ENCODE measurements at places on chromosomes 6 and 20.

DNA sequence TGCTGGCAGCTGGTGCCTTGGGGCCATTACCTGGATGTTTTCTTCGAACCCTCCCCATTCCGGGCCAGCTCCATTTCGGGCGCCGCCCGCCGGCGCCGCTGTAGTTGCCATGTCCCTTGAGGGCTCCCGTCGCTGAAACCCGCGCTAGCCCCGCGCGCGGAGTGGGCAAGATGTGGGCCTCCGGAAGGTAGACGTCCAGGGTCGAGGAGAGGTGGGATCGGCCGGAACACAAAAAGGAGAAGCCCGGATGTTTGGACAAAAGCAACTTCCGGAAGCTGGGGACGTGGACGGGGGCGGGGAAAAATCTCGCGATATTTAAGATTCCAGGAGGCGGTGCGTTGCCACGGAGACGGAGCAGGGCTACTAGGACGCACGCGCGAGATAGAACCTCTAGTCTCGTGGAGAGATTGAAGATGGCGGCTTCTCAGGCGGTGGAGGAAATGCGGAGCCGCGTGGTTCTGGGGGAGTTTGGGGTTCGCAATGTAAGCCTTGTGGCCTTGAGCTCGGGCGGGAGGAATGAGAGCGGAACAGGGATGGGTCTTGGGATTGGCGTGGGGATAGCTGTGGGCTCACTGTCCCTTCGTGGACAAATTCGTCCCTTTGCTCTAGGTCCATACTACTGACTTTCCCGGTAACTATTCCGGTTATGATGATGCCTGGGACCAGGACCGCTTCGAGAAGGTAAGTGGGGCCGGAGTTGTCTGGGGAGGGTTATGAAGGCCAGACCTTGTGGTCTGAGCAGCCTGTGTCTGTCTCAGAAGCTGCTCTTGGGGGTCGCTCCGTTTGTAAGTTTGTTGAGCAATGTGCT, at the start of the genes POLR1C and YIPF3:
POLR1C (plus strand) TSS at position 393 of the 808 bp plus-strand sequence; CDS start at position 414, 21 bp downstream.
YIPF3 (minus strand) TSS at position 230 of the 808 bp plus-strand sequence; CDS start at position 111, 119 bp downstream.
- DNase-seq, result peak; percentile 99

DNA sequence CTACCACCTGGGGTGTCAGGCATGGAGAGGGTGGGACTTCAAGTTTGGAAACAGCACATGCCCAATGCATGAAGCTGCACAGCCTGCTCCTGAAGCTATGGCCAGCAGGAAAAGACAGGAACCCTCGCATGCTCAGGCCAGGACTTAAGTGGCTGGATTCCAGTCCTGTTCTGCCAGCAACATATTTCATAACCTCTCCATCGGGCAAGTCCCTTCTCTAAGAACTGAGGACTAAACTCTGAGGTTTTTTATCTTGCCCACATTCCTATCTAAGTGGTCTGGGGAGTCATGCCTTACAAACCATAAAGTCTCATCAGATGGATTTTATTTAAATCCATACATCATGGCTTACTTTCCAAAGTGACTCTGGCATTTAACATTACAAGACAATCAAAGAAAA, 27.5 kb upstream of the AGPAT4 start:
- no peak for DNase-seq

DNA sequence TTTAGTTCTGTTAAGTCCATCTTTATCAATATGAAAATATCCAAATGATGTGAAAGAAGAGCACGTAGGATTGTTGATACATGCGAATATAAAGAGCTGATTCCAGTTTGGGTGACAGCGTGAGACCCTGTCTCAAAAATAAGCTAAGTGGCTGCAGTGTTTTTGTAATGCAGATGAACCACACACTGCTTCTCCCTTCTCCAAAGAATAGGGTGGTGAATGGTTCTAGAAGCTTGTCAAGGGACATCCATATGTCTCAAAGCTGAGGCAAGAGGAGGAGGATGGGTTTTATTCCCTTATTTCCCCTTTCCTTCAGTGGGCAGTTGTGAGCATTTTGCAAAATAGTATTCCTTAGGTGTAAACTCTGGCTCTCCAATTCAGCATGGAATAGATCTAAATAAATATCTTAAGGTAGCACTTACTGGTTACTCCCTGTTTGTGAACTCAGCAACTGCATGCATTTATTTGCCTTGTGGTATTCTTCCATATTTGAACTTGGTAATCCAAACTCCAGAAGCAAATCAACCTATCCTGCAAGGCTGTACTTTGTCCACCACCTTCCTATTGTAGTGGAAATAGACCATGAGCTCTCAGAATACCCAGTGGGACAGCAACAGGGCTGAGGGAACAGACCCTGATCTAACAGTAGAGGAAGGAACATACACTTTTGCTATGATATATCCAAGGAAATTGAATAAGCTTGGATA, 38.0 kb downstream of the XRN2 start:
- no peak for DNase-seq

GRCh38 chr6:47687432-47687831, 10.9 kb upstream of the ADGRF4 start:
- no peak for DNase-seq

DNA sequence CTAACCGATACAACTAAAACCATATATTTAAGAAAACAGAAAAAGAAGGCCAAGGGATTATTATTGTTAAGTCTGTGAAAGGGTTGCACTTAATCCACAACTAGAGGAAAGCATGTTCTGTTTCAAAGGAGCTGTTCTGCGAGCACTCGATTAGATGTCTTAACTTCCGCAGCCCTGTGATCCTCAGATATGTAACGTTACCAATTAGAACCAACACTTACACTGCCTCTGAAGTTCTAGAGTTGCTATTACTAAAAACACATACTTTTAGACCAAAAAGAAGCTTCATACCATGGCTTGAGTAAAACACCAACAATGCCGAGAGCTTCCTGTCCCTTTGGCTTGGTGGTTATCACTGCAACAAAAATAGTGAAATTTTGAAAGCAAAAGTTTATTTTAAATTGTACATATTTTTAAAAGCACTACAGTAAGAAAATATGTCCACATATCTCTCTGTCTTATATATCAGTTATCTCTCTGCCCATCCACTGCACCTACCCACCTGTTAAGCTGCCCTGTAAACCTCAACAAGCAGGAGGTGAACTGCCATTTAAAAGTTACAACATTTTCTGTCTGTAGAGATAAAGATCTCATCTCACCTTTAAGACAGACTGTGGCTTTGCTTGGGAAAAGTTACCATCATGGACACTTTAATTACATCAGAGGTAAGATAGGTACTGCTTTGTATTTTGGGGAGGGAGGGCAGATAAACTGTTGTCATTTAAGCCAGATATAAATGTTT, 7.1 kb upstream of the DUSP22 start:
- DNase-seq, result no peak

DNA sequence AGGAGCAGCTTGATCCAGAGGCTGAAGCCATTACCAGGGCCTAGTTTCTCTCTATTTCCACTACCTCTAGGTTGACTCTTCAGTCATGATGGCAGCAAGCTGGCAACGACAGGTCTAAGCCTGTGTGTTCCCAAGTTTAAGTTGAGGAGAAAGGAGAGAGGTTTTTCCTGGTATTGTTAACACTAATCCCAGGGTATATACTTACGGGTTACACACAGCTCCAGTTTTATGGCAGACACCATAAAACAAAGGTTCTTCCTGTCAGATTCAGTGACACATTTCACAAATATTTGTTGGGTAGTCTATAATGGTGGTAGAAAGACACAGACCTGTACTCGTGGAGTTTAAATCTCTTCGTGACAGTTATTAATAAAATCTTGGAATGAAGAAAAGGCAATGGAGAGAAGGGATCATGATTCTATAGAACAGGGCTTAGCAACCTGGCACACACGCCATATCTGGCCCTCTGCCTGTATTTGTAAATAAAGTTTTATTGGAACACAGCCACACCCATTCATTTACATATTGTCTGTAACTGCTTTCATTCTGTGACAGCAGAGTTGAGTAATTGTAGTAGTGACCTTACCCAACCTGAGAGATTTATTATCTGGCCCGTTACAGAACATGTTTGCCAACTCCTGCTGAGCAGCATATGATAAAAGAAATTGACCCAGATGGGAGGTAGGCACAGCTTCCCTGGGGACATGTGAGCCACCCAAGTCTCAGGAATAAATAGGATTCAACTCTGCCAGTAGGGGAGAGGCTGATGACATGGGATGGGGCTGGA, 323.3 kb downstream of the CDH4 start:
- DNase-seq, result peak; percentile 46

- peak; percentile 60 for DNase-seq
Observed at GRCh38 chr6:144728804-144729203, 443.7 kb downstream of the UTRN start.

- no peak for DNase-seq
Observed at GRCh38 chr6:109772883-109773431, 81.9 kb downstream of the FIG4 start.

- no peak for DNase-seq
Observed at GRCh38 chr6:167956983-167957492, 40.4 kb upstream of the KIF25 start.

- no peak for DNase-seq
Observed at GRCh38 chr6:133114973-133115372, 126.2 kb upstream of the EYA4 start.

GRCh38 chr6:22708469-22708868, 139.1 kb downstream of the HDGFL1 start:
- DNase-seq, result no peak

DNA sequence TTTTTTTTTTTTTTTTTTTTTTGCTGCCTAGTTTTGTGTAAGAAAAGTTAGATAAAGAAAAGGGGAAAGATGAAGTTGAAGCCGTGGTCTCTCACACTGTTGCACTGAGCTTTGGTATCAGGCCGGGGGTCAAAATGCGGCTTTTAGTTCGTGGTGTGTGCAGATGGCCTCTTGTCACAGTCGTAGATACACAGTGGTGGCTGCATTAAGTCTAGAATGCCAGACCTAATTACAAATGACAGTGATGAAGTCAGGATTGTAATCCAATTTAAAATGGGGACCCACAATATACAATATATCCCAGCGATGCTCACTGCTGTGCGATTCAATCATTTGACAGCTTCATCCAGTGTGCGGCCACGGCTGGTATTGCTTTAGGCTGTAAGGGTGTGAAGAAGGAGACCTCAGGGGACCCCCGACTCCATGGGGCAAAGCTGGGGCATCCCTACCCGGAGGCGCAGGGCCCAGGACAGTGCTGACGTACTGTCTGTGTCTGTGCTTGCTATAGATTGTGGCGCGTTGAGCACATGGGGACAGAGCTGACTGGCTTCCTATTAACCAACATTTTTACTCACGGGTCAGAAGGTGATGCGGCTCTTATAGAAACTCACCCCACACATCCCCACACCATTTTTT, 210.0 kb upstream of the SOX4 start:
- DNase-seq, result no peak

DNA sequence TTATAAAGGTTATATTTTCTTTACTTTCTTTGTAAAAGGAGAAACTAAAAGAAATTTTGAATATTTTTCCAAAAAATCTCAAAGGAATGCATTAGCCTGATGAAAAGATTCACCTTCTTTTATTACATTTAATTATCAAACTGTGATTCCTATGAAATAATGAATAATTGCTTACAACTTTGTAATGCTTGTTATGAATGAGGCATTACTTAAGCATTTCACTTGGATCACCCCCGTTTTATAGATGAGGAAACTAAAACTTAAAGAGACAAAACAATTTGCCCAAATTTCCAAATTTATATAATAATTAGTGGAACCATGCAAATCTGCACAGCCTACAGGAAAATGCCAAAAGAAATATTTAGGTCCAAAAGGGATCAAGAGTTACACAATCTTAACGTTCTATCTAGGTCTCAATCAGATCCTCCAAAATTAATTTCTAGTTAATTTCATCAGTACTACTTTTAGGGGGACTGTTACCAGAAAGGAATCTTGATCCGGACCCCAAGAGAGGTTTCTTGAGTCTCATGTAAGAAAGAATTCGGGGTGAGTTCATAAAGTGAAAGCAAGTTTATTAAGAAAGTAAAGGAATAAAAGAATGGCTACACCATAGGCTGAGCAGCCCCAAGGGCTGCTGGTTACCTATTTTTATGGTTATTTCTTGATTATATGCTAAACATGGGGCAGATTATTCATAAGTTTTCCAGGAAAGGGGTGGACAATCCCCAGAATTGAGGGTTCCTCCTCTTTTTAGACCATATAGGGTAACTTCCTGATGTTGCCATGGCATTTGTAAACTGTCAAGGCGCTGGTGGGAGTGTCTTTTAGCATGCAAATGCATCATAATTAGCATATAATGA, 288.0 kb downstream of the ADGB start:
- DNase-seq, result no peak

- no peak for DNase-seq
Observed at GRCh38 chr20:37954190-37954589, 51.3 kb downstream of the VSTM2L start.

DNA sequence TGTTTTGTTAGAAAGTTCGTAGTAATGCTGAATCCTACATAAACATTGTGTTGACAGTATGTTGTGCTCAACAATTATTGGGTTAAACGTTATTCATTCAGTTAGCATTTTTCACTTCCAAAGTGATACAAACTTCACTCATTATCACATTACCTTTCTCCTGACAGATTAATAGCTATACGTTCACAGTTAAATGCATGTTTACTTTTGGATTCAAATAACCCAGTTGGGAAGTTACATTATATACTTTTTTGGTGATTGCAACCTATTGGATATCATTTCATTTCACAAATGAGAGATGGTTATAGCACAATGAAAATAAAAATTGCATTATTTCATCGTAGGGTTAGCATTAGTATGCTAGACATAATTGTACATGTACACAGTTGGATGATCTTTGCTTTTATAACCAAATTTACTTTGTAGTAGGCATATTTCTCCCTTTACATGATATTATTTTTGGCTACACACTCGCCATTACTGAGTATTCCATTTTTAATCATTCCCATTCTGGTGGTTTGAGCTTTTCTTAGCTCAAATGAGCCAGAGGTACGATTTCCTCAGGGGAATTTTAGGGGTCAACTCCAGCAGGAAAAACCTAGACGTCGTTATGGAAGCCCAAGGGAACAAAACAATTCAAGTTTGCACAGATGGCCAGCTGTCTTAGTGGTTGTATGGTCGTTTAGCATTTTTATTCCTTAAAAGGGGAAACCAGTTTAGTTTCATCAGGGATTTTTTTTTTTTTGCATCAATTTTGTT, 2.1 kb upstream of the HIVEP1 start:
- DNase-seq, result peak; percentile 42

GRCh38 chr6:82702574-82702973, 339.0 kb downstream of the TPBG start:
- DNase-seq, result no peak

- DNase-seq, result no peak
Observed at GRCh38 chr6:1945235-1945832, 300.1 kb downstream of the GMDS start.

- DNase-seq, result no peak
Observed at GRCh38 chr6:52271852-52272460, 12.6 kb downstream of the MCM3 start.

DNA sequence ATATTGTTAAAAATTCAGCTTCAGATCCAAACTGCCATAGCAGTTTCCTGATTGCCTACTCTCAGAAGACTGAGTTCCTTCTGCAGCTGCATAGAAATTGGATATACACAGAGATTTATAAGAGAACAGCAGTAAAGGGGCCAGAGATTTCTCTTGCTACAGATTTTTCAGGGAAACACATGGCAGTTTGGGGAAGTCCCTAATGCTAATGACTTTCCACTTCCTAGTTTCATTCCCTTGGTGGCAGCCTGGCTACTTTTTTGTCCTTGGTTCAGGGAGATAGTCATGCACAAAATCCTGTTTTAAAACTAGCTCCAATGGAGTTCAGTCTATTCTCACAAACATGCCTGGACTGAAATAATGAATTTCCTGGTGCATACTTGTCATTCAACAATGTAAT, 125.3 kb upstream of the PLCB4 start:
- DNase-seq, result no peak

All from NCI-H748 treated with DMSO at 0.1 percent for 48 hours (cell line).